Stimulated activated CD4-positive, alpha-beta T cell treated with anti-CD3 and anti-CD28 coated beads, Interleukin-1b, Interleukin-23, amount 100 ng/mL, for 4 hours (primary cell): ENCODE measurements at places on chromosomes 12 and 14.

GRCh38 chr12:47378907-47379306 lies 299.1 kb upstream of the AMIGO2 start:
- DNase-seq: no peak

- no peak for DNase-seq
Observed at GRCh38 chr12:44696542-44696941, 179.6 kb downstream of the NELL2 start.

GRCh38 chr14:84874436-84874835 lies 655.5 kb upstream of the FLRT2 start:
- DNase-seq: no peak

- no peak for DNase-seq
Observed at GRCh38 chr14:101695659-101696058, 65.8 kb upstream of the PPP2R5C start.

DNA sequence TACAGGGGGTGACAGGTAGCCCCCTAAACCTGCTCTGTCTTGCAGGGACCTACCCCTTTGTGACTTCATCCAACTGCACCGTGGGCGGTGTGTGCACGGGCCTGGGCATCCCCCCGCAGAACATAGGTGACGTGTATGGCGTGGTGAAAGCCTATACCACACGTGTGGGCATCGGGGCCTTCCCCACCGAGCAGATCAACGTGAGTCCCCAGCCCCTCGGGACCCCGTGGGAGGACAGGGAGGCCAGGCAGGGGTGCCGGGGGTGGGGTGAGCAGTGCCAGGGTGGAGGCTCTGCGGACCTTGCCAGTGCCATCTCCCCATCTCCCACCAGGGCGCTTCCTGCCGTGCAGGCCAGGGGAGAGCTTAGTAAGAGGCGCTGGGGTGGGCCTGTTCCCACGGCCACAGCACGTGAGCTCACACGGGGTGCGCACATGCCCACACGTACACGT lies 11.1 kb upstream of the SIVA1 start:
- no peak for DNase-seq

DNA sequence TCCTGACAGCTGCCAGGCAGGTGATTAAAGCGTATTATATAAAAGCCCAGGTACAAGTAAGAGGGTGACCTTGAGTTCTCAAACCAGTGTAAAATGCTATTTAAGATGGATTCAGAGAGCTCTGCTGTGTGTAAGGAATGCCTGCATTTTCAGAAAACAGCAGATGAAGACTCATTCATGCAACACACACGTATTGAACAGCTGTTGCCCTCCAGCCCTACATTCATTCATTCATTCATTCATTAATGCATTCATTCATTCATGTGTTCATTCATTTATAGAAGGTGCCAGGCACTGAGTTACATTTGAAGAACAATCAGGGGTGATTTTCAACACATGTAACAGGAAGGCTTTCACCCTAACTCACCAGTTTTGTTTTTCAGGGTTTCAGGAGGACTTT lies 27.4 kb upstream of the ELK3 start:
- no peak for DNase-seq

DNA sequence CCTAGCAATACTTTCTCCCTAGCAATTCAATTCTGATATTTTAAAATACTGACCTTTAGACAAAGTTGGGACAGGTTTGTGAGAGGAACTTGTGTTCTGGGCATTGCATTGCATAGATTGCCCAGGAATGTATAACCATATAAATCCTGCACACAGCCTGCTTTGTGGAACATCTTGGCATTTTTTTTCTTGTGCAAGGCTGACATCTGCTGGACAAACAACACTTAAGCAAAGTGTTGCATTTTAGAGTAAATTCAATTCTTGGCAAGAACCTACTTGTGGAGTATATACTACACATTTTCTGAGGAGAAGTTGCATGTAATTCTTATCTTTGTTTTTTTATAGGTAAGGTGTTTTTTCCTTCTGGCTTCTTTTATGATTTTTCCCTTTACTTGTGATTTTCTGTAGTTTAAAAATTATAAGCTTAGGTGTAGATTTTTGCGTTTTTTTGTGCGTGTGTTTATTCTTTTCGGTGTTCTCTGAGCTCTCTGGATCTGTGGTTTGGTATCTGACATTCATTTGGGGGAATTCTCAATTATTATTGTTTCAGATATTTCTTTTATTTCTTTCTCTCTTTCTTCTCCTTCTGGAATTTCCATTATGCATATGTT lies 26.4 kb downstream of the TESPA1 start:
- no peak for DNase-seq

GRCh38 chr12:79409562-79409961 lies 281.2 kb downstream of the PAWR start:
- no peak for DNase-seq

- DNase-seq: no peak
Observed at GRCh38 chr14:68143341-68143841, 323.8 kb downstream of the RAD51B start.

- DNase-seq: no peak
Observed at GRCh38 chr12:30979371-30980259, 53.1 kb downstream of the TSPAN11 start.

GRCh38 chr14:75734854-75735253 lies 73.8 kb downstream of the TTLL5 start:
- DNase-seq: no peak

DNA sequence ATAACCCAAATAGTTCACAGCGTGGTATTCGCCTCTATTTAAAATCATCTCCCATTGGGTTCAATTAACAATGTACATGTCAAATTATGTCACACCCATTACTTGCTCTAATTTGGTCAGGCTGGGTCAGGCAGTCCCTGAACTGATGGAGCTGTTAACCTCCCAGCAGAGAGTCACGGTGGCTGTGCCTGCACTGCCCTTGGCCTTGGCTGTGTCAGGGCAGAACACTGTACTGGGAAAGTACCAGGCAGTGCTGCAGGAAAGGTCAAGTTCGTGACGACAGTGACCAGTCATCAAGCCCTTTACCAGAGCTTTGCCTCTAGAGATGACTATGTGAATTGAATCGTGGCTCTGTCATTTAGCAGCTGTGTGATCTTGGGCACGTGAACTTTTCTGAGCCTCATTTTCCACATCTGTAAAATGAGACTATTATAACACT lies 100.0 kb downstream of the ARF6 start:
- DNase-seq: no peak
